SHP77 treated with DMSO at 0.1 percent for 48 hours (cell line): ENCODE measurements at places on chromosomes 3 and 15.

DNA sequence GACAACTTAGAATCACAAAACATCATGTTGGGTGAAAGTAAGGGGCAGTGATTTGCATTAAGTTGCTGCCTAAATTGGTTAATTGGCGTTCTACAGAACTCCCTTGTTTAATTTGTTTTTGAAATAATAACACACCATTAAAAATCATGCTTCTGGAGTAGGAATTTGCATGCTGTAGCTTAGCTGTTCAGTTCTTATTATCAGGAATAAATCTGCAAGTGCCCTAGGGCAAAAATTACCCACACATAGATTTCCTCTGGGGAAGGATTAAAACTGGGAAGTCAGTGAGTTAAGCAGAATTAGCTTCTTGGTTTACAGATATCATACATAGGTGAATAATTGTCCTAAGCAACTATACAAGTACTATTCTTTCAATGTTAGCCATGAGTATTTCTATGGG, 381.6 kb upstream of the NAALADL2 start:
- no peak for DNase-seq

DNA sequence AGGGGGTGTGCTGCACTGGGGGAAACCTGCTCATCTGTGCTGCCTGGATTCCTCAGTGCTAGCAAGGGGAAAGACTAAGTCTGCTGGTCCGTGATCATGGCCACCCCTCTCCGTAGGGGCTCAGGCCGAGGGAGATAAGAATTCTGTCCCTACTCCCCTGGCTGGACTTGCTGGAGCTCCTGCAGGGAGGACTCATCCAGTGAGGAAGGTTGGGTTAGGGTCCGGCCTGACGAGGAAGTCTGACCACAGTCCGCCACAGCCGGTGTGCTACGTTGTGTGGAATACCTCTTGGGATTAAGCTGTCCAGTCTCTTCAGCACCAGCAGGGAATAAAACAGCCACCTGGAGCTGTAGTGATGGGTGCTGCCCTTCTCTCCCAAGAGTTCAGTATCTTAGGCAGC, 1309.1 kb upstream of the CADM2 start:
- no peak for DNase-seq

GRCh38 chr3:192899540-192899982, 18.1 kb downstream of the MB21D2 start:
- no peak for DNase-seq

DNA sequence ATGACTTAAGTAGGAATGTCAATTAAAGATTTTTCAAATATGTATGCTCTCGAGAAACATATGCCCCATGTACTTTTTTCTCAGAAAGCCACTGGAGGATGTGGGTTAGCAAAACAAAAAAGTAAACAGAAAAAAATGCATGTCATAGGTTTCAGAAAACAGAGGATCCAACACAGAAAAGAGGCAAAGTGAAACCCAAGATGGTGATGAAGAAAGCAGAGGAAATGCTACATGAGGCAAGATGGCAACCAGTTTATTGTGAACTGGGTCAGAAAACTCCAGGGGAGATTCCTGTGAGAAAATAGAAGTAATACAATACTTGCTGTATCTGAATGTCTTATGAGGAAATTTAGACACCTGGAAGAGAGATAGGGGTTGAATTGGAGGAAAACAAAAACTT, 30.8 kb upstream of the EOMES start:
- no peak for DNase-seq

GRCh38 chr15:72982714-72983113, 69.5 kb upstream of the NEO1 start:
- no peak for DNase-seq

- no peak for DNase-seq
Observed at GRCh38 chr3:57655727-57656126, 37.1 kb downstream of the DENND6A start.
